LHCN-M2 (cell line): ENCODE measurements at places on chromosomes 4 and X.

- peak; percentile 81 for DNase-seq
These were observed at the start of gene SRD5A3 for GRCh38 chr4:55345980-55346850. SRD5A3 (plus strand) TSS chr4:55346242; CDS start chr4:55346337, 95 bp downstream.

- DNase-seq: no peak
These were observed 28.1 kb downstream of the HPGD start for GRCh38 chr4:174494146-174494545.

- no peak for DNase-seq
These were observed 1045.9 kb upstream of the SLIT2 start for GRCh38 chr4:19205853-19206252.

GRCh38 chr4:164169591-164169990 is 584.3 kb upstream of the SMIM31 start:
- peak; percentile 74 for DNase-seq

- DNase-seq: no peak
These were observed 28.7 kb downstream of the ARAP2 start for GRCh38 chr4:36215627-36216026.

DNA sequence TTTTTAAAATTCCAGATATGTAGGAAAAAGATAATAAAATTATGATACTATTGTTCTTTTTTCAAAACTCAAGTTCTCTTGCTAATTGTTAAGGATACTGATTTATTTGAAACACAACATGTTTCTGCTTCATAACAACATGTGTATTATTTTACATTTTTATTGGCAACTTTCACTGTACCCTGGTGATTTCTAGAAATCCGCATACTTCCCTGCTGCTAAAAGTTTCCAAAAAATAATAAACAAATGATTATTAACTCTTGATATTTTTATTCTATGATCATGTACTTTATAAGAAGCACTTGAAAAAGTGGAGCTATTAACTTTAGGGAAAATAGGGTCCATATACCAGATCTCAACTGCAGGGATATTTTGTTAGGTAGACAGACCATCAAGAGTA is 71.2 kb upstream of the HCCS start:
- DNase-seq: no peak

GRCh38 chrX:154714925-154715324 is 36.0 kb downstream of the GAB3 start:
- DNase-seq: no peak

DNA sequence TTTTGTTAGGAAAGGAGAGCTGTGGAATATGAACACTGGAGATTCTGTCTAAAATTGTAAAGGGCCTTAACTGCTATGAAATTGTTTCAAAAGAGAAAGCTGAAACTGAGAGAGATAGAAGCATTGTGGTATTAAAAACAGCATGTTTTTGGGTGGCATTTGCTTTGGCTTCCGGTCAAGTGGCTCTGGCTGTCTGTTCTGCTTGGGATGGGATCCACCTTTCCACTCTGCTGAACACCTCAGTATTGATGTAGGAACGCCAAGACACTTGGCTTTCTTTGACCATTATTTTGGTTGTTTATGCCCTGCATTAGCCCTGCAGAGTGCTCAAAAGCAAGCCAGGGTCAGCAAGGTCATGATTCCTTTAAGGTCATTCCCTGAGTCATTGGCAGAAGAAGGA is 199.7 kb downstream of the SLC4A4 start:
- DNase-seq: no peak

GRCh38 chr4:71832049-71832448 is 48.2 kb upstream of the GC start:
- no peak for DNase-seq

GRCh38 chr4:162661913-162662312 is 498.1 kb upstream of the FSTL5 start:
- DNase-seq: no peak

- no peak for DNase-seq
These were observed 38.6 kb downstream of the EGFL6 start for GRCh38 chrX:13607996-13608365.

DNA sequence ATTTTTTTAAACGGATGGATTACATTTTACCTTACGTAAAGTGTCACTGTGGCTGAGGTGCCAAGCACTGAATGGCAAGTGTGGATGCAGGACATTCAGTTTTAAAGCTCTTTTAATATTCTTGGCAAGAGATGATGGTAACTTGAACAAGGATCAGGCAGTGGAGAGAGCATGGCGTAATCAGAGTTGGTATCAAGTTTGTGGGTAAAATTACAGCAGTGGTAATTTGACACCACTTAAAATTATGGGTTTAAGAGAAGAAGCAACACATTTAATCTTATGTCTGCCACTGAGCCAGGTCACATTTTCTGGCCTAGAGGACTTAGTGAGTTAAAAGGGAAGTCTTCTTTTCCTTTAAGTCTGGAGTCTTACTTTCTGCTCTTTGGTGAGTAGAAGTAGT is 100.5 kb downstream of the NAA11 start:
- no peak for DNase-seq

DNA sequence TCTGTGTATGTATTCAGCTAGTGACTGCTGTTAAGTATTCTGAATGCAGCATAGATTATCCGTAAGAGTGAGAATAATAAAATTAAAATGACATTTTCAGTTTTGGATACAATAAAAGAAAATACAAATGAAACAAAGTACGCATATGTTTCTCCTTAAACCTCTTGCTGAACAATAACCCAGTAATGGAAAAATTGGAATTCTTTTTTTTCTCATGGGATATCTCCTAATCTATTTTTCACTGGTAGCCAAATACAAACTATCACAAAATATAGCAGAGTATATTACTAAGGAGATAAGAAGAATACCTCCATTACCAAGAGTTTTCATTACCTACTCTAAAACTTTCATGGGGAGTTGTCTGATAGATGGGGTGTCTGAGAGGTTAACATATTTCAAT is 6.0 kb downstream of the RAB28 start:
- no peak for DNase-seq

DNA sequence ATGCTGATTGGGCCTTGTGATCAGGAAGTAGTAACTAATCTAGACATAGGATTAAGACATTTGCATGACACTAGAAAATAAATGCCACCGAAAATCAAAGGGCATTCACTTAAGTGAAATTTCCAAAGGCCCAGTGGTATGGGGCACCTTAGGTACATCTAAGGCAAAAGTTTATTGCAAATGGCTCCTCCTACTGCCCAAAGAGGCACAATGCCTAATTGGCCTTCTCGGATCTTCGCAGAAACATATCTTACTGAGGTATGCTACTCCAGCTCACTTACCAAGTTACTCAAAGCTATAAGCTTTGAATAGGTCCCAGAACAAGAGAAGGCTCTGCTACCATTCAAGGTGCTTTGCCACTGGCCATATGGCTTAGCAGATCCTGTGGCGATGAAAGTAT is 174.8 kb upstream of the CXCL13 start:
- DNase-seq: no peak

GRCh38 chr4:67125636-67126514 is 419.4 kb downstream of the CENPC start:
- no peak for DNase-seq

GRCh38 chr4:3524920-3525319 is 7.3 kb downstream of the LRPAP1 start:
- DNase-seq: no peak

GRCh38 chrX:95056901-95057300 is 1382.9 kb downstream of the FAM133A start:
- DNase-seq: peak; percentile 66

DNA sequence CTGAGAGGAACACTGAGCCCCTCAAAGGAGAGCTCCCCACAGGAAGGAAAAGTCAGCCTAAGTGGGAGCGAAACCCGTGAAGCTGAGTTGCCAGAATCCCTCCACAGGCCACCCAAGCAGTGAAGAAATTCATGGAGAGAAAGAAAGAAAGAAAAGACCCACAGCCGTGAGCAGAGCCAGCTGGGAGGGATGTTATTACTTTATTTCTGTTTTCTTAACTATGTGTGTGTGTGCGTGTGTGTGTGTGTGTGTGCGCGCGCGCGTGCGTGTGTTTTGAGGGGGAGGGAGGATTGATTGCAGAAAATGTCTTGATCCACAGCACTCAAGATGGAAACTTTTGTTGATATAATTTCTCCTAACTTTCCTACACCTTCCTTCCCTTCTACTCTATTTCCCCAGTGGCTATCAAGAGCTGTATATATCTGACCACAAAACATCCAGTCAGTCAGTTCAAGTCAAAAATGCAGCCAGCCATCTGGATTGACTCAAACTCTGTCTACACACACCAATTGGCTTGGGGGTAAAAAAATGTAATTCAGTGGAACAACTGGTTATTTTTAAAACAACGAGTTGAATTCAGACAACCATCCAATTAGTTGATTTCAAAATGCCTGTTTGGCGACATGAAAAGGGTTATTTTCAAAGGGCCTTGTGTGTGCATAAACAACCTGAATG is 13.8 kb upstream of the GPC3 start:
- DNase-seq: no peak

DNA sequence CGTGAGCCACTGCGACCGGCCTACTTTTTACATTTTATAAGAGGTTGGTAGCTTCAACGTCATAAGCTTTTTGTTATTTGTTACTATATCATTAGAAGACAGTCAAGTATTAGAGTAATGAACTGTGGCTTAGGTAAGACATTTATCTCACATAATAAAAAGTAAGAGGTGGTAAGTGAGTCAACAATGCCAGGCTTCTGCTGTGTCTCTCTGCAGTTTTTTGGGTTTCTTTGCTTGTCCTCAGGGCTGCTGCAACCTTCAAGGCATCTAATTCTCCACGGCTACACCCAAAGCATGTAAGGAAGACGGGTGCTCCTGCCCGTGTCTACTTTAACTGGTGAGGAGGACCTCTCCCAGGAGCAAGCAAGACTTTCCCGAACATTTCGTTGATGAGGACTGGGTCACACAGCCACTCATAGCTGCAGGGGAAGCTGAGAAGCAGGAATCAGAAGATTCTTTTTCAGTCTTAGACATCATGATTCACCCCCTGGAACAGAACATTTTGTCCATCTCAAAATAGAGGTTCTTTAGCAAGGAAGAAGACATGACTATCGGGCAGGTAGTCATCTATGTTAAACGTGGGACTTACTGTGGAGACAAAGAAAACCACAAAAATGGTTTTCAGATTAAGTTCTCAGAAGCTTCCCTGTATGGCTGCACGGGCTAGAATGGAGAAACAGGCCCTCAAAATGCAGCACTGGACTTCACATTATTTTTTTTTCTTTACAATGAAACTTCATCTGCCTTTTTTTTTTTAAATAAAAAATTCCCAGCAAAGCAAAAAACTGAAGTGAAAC is 13.0 kb upstream of the RHOH start:
- DNase-seq: peak; percentile 96

- peak; percentile 47 for DNase-seq
These were observed 26.7 kb downstream of the NR3C2 start for GRCh38 chr4:148415500-148415899.

- DNase-seq: peak; percentile 40
These were observed 153.5 kb downstream of the KCNIP4 start for GRCh38 chr4:21795091-21795490.

DNA sequence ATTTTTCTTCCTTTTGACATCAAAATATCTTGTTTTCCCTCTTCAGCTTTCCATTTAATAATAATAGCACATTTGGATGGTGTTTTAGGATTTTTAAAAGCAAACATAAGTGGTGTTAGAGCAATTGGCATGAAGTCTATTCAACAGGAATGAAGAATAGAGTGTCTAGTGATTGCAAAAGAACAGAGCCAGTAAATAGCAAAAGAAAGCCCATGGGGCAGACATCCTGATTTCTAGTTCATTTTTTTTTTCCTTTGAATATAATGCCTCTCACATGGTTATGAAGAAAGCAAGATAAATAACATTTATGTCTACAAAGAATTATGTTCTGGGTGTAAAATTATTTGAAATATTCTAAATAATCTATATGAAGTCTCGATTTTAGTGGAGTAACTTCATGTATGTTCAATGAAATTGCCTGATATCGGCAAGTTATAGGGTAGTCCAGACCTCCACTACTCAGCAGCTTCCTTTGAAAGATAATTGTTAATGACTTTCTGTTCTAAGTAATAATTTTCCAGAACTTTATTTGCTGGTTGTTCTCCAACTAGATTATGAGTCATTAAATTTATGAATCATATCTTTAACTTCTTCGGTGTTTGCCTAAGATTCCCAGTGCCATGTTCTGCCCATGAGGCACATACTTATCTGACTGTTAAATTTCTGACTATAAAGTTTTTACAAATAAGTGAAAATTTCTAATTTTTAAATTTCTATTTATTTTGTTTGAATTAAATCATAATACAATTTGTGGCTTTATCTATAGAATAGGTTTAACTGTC is 587.9 kb downstream of the TLL1 start:
- peak; percentile 50 for DNase-seq

DNA sequence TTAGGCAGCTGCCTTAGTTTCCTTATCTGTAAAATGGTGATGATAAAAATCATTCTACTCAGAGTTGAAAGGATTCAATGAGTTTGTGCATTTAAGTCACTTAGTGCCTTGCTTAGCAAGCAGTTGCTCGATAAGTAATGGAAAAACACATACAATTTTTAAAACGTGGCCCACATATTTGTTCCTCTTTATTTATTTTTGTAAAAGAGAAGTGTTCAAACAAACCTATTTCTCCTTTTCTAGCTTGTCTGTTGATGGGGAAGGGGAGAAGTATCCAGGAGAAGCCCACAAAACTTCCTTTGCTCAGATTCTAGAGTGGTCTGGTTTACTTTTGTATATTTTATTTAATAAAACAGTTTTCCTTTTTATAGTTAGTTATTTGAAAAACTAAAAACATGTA is 3.3 kb upstream of the HPGDS start:
- DNase-seq: no peak

- DNase-seq: peak; percentile 50
These were observed 36.3 kb upstream of the MYOZ2 start for GRCh38 chr4:119099227-119099810.

DNA sequence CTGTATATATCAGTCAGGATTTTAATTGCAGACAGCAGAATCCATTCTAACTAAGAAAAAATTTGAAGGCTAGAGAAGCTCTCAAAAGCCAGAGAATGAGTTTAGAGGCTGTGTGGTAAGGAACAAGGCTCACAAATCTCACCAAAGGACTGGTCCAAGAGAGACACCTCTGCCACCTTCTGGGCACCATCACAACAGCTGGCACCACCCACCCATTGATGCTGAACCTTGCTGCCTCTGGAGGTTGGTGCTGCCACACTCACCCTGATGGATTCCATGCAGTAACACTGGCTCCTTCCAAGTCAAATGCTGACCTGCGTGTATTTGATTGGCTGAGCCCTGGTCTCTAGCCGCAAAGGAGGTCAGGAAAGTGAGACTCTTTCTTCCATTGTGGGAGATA is 100.8 kb downstream of the BEND2 start:
- no peak for DNase-seq

- DNase-seq: peak; percentile 55
These were observed 567.4 kb upstream of the CPEB2 start for GRCh38 chr4:14434916-14435315.

DNA sequence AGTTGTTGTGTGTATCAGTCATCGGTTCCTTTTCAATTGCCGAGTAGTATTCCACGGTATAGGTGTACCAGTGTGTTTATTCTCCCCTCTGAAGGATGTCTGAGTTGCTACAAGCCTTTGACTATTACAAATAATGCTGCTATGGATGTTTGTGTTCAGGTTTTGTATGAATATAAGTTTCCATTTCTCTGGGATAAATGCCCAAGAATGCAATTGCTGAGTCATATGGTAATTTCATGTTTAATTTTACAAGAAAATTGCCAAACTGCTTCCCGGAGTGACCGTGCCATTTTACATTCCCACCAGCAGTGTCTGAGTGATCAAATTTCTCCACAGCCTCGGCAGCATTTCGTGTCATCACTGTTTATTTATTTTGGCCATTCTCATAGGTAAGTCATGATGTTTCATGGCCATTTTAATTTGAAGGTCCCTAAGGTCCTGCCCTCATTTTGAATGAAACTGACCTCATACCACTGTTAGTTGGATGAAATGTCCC is 73.9 kb downstream of the IRF2 start:
- DNase-seq: peak; percentile 95

GRCh38 chr4:84378983-84379382 is 120.1 kb downstream of the NKX6-1 start:
- no peak for DNase-seq
